ENCODE measurements at places on chromosomes 4 and X.

- no peak for DNase-seq
These were observed 21.1 kb downstream of the HS3ST1 start for GRCh38 chr4:11407551-11407950.

DNA sequence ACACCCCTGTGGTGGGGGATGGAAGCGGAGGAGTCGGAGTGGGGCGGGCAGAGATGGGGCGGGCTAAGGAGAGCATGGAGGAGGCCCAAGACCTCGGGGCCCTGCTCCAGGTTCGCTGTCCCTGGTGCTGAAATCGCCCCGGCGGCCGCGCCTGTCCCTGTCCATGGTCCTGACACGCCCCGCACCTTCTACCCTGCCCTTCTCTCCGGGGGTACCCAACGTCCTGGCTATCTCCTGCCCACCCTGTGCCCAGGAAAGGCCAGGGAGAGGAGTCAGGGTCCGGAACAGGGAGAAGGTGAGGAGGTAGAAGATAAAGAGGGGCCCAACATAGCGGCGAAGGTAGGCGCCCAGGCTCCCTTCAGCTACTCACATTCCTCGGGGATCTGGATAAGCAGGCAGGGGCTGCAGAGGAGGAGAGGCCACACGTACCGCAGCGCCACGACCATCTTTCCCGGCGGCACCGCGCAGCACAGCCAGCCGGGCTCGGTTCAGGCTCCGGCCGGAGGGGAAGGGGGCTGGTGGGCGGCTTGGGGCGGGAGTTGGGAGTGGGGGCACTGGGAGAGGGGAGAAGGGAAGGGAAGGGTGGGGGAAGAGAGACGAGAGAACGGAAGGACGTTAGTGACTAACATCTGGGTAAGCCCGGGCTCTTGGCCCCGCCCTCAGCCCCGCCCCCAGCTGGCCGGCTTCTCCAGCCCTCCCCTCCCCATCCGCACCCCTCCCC, 10.4 kb downstream of the L1CAM start:
- DNase-seq: no peak

DNA sequence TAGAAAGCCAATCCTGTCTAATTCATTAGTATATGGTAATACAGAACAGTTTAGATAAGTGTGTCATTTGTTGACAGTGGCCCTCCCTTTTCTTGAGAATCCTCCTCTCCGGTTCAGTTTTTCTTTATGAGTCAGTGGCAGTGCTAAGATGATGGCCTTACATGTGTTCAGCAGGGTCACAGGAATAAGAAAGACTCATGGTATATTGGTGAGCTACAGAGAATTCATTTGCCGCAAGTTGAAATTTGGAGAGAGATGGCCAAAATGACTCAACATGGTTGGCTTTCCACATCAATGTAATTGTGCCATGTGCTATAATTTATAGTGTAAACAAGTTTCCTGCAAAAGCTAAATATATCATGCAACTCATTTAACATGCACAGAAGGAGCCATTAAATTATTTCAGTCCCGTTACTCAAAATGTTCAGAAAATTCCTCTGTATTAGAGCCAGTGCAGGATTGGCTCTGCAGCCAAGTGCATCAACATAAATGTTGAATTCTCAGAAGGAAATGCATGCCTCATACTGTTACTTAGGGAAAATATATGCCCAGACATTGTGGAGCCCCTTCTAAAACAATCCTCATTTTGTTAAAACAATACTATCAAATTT, 374.3 kb downstream of the AFF2 start:
- DNase-seq: peak; percentile 3

GRCh38 chrX:41932885-41933284, 9.5 kb upstream of the CASK start:
- DNase-seq: no peak

DNA sequence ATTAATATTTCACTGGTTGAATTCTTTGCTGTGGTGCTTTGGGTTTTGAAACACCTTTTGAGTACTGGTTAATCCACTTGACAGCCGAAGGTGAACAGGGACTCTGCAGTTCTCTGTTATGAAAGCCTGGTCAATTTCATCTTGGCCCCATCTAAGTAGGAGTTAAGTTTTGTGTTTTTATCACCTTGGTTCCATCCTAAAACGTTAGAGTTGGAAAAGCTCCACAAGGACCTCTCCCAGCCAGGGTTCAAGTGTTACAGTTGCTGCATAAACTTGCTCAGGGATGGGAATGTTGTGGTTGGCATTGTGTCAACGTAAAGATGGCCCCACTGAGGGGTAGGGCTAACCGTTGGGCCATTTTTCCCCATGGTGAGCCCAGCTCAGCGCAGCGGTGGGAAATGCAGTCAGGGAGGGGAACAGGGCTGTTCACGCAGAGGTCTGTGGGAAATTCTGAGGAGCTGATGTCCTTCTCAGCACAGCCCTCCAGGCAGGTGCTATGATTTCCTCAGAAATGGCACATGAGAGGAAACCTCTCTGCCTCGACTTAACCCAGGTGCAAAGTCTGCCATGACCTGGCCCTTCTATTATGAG, 188.7 kb downstream of the STIM2 start:
- no peak for DNase-seq

DNA sequence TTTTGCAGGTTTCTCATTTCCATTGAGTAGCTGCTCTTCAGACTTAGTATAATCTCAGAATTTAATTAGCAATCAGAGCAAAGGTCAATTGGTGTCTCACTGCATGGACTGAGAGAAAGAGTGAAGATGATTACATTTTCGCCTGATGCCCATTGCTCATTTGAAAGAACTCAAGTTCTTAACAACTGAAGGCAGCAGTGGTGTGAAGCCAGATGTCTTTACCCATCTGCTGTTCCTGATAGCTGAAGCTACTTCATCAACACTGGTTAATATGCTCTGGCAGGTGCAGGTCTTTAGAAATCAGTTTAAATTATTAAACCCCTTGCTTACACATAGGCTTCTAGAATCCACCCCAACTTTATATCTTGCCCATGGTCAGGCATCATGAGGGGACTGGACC, 64.5 kb upstream of the FRAS1 start:
- no peak for DNase-seq

DNA sequence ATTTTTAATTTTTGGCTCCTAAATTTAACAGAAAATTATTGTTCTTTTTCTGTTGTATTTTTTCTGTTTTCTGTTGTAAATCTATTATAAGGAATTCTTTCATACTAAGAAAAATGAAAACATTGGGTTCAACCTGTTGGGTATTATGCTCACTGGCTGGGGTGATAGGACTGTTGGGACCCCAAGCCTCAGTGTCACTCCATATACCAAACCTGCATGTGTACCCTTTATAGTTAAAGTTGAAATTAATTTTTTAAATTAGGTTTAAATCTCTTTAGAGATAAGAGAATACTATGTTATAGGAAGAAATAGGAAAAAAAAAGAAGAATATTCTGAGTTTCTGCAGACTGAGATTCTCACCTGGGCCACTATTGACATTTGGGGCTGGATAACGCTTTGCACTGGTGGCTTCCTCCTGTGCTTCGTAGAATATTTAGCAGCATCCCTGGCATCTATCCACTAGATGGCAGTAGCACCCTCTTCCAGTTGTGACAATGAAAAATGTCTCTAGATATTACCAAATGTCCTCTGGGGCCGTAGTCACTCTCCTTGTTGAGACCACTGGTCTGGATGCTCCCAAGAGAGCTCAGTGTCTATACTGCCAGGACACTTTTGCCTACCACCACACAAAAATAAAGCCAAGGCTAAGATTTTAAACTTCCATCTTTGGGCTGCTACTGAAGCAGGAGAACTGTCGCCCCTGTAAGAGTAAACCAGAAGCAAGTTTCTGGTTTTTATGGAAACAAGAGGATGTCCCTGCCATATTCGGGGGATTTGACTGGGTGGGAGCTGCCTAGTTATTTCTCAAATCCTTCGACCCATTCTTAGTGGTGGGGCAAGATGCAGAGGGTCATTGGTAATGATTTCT, 22.4 kb upstream of the CLTRN start:
- DNase-seq: peak; percentile 48

GRCh38 chr4:41887821-41888686, 47.2 kb upstream of the TMEM33 start:
- peak; percentile 49 for DNase-seq

DNA sequence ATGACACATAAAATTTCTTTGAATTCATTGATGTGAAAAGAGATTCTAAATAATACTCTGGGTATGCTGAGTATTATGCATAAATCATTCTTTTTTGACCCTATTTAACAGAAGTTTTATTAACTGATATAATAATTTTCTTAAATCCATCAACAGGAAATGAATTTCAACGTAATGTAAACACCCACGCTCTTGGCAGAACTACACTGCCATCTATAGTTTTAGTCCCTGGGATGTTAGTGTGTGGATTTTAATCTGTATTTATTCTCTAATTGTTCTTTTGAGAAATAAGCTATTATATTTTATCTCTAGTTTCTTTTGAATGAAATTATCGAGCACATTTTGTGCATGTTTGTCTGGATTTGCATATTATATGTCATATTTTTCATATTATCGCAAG, 666.8 kb upstream of the NDST4 start:
- no peak for DNase-seq

GRCh38 chrX:78839711-78840110, 92.2 kb downstream of the LPAR4 start:
- no peak for DNase-seq

DNA sequence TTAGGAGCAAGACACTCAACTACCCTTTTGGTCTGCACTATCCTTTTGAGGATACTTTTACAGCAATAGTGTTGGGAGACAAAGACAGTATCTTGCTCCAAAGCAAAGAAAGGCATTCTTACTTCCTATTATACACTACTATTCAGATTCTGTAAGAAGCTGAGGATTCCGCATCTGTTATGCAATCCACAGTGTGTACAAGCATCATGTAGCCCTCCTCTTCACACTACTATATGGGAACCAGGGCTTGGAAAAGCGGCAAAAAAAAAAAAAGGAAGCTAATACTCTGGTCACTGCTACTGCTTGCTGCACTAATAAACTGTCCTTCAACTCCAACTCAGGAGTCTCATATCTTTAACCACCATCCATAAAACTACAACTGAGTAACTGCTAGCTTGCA, 59.1 kb downstream of the FBXW7 start:
- no peak for DNase-seq

DNA sequence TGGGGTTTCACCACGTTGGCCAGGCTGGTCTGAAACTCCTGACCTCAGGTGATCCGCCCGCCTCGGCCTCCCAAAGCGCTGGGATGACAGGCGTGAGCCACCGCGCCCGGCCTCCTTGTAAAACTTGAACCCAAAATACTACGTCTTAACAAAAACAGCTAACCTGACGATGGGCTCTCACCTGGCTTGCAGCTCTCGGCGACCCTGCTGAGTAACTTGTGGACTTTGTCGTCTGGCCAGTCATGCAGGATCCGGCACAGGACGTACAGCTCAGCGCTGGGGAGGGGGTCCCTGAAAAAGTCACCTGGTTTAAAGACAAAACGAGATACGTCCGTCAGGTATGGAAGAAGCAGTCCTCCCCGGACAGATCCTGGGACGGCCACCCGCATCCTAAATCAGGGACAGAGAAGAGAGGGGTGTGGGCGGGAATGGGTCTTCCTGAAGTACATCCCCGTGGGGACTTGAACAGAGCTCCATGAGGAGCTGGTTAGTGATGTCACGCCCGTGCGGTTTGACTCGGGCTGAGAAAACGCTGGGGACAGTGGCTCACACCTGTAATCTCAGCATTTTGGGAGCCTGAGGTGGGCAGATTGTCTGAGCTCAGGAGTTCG, 20.7 kb upstream of the SLC25A6 start:
- no peak for DNase-seq

DNA sequence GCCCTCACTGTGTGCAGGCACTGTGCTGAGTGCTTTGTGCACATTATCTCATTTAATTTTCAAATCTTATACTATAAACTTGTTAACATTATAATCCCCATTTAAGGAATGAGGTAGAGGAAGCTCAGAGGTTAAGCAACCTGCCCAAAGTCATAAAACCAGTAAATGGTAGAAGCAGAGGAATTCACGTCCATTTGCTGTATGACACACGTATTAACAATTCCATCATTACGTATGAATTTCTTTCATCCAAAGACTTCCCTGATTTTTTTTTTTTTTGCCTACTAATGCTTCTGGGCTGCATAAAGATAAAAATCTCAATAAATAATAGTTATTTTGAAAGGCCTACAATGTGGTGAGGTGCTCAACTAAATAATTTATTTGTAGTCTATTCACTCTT, 64.5 kb upstream of the H2AZ1 start:
- peak; percentile 18 for DNase-seq

DNA sequence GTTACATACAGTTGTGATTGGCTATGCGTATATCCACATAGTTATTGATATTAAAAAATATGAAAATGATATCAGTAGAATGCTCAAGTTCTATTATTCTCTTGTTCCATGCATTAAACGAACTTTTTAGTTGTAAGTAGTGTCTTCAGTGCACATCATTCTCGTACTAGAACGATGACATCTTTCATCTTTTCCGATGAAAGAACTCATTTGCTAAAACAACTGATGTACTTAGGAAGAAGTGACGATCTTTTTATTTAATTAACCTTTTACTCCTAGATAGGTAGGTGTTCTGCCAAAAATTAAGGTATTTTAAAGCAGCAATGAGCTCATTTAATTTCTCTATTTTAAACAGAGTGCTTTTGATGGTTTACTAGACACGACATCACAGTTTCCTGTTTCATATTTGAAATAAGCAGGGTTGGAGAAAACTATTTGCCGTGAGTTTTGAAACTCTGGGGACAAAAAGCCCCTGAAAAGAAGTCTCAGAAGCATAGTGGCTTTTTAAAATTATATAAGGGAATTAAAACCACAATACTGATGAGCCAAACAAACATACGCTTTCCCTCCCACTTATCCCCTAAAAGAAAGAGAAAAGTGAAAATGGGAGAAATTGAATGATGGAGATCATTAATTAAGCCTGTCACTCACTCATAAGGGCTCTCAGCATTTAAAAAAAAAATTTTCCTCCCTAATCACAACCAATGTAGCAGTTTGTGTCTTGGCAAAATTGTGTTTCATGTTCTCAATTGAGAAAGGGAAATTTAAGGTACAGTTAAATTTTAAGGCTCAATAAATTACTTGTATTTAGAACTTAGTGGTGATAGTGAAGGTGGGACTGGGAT, 25.6 kb downstream of the SPRY1 start:
- DNase-seq: no peak

GRCh38 chrX:19886375-19886774, 1.0 kb downstream of the SH3KBP1 start:
- no peak for DNase-seq

- DNase-seq: no peak
These were observed 16.8 kb downstream of the RBM47 start for GRCh38 chr4:40612831-40613230.

DNA sequence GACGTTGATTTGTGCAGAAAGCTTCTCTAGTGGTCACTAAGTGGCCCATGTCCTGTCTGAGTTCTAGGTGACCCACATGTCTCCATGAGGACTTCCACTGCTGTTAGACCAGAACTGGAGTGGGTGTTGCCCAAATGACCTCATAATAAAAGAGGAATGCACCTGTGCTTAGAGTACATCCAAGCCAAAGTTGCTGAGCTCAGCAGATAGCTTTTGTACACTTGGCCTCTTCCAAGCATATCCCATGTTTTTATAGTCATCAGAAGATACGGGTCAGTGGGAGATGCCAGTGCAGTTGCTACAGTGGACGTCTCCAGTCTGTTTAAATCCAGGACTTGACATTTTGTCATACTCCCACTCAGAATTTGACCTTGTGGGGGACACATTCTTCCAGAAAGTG, 37.6 kb upstream of the WDR1 start:
- no peak for DNase-seq

Measured in H4 (cell line).